ENCODE measurements at places on chromosomes 3 and 15.

- no peak for DNase-seq
Observed at GRCh38 chr3:14280326-14280725, 101.7 kb downstream of the LSM3 start.

DNA sequence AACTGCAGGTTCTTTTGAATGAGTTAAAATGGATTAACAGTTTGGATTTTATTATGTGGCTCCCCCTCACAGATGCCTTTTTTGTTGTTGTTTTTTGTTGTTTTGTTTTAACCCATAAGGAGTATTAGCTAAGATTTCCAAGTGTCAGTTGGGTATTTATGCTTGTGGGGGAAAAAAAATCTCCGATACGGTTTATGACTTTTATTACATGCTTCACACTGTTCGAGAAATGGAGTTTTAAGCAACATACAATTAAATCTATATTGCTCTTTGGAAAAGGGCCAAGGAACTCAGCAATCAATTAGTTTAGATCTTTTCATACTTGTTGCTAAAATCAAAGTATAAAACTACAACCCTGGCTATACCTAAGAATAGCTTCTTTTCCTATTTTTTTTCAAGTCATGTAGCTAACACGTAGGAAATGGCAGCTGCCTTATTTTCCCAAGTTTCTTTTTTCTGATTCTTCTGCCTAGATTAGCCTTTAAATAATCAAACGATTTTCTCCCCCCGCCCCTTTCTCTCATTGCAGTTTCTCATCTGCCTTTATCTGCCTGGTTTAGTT lies 16.0 kb downstream of the NR2F2 start:
- DNase-seq, result no peak

GRCh38 chr3:186598108-186598784 lies 14.6 kb upstream of the AHSG start:
- DNase-seq, result no peak

- DNase-seq, result no peak
Observed at GRCh38 chr3:53809764-53810400, 36.3 kb downstream of the CHDH start.

GRCh38 chr3:128353361-128353965 lies 113.2 kb downstream of the DNAJB8 start:
- no peak for DNase-seq

- no peak for DNase-seq
Observed at GRCh38 chr3:26293329-26293844, 329.2 kb upstream of the LRRC3B start.

DNA sequence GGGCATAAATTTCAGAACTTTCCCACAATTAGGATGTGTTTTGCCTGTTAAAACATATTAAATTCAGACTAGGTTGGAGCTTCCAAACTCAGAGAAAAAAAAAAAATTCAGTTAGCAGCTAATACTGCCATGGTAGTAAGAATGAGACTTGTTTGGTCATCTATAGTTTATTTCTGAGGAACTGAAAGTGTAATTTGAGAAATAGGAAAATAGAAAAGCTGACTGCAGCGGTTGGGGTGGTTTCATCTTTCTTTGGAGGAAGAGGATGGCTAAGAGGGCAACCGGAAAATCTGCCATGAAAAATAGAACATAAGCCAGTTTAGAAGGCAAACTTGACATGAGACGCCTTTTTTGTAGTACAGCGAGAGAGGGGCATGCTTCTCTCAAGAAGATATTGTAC lies 371.2 kb upstream of the ROBO2 start:
- no peak for DNase-seq

DNA sequence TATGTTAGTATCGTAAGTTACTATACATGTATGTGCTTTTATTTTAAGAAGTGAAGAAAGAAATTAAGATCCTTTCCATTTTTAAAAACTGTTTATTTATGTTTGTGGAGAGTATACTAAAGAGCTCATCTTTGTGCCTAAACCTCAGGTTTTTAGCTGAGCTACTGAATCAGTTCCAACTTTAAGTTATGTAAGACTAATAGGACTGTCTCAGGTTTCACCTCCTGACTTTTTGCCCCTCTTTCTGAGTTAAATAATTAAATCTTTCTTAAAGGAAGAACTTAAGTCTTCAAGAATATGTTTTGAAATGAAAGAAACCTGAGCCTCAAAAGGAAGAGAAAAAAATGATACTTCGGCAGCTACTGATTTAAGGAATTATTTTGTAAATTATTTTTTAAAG lies 2.6 kb downstream of the SLMAP start:
- DNase-seq, result no peak

- DNase-seq, result no peak
Observed at GRCh38 chr15:40372981-40373380, 9.5 kb upstream of the KNSTRN start.

DNA sequence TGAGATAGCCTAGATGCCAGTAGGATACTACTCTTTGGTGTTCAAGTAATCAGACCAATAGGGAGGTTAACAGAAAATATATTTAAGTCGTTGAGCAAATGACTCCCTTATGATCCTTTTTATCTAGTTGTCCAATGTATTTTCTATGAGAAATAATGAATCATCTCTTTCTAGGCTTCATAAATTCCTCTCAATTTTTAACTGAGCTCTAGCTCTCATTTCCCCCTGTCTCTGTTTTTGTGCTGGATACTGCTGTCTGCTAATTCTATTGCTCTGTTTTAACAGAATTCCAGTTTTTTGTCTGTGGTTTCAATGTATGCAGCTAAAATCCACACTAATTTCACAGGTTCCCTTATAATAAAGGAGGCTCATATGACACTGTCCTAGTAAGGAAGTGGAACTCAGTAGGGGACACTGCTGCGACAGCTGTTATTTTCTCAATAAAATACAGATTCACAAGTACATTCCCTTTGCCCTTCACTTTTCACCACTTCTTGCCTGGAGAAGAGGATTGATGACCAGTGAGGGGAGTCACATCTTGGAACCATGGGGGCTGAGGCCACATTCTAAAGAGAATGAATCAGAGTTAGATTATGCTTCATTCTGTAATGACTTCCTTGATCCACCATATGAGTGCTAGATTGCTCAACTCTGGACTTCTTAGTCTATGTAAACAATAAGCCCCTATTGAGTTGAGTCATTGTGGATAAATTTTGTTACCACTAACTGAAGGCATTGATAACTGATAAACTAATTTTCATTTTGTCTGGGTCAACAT lies 558.7 kb upstream of the KCNMB2 start:
- DNase-seq, result no peak

DNA sequence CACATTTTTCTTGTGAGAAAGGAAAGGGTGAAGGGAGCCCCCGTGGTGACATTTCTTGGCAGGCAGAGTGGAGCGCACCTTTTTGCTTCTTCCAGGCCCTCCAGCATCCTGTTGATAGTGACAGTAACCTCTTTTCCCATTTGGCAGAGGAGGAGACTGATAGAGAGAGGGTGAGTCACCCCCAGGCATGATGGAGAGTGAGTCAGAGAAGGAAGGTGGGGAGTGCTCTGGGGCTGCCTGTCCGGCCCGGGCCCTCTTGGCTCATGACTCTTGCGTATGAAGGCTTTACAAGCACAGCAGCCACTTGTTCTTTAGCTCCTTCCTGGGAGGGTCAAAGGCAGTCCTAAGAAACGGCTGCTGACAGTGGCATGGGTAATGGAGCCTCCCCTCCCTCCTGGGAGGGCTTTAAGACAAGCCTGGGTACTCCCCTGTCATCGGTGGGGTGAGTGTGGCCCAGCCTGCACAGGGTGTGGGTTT lies 16.0 kb downstream of the ANKRD63 start:
- DNase-seq, result peak; percentile 45

- no peak for DNase-seq
Observed at GRCh38 chr3:87414271-87414670, 137.9 kb upstream of the POU1F1 start.

- DNase-seq, result no peak
Observed at GRCh38 chr3:48588230-48588629, 6.9 kb downstream of the COL7A1 start.

DNA sequence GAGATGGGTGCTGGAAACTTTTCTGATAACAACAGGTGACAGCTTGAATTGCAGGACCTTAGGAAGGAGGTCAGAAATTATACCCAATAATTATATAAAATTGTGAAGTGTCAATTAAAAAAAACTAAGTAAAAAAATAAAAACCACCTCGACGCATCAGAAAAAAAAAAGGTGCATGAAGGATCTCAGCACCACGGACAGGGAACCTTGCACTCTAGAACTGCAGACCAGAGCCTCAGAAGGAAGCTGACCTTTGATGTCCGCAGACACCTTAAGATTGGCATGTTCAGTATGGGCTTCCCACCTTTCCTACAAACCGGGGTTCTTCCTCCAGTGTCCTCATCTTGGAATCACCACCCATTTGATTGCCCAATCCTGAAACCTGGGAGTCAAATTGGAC lies 60.9 kb downstream of the SCN10A start:
- DNase-seq, result no peak

DNA sequence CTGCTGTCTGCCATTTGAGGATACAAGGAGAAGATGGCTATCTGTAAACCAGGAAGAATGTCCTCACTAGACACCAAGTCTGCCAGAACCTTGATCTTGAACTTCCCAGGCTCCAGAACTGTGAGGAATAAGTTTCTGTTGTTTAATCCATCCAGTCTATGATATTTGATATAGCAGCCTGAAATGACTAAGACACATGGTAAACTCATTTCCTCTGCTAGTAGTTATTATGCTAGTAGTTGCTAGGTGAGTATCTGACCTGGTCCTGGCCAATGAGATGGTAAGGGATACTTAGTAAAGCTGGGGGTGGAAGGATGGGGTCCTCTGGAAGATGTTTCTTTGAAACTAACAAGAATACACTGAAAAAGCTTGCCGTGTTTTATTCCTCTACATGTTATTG lies 280.7 kb upstream of the ARHGEF26 start:
- DNase-seq, result no peak

GRCh38 chr3:194268654-194269512 lies 82.2 kb downstream of the CPN2 start:
- DNase-seq, result peak; percentile 2

DNA sequence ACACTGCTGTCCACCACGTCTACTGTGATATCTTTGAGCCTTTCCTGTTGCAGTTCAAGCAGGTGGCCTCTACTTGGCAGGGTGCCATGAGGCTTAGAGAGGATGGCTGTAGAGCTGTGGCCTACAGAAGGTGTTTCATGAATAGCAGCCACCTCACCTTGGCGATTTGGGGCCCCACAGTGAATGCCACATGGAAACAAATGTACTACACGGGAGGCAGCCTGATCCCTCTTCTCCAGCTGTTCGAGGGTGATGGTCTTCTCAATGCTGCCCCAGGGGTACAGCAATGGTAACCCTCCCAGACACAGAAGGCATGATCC lies 70.7 kb downstream of the FAM43A start:
- DNase-seq, result no peak

GRCh38 chr3:71072986-71073385 lies 510.5 kb downstream of the FOXP1 start:
- DNase-seq, result no peak

- DNase-seq, result no peak
Observed at GRCh38 chr15:39194106-39194830, 386.6 kb upstream of the THBS1 start.
